ENCODE measurements at places on chromosomes 6 and 20. TPM values are rescaled to one million over a fixed set of nuclear protein-coding genes. Genes with fewer than 3 reads are reported as not detected.

DNA sequence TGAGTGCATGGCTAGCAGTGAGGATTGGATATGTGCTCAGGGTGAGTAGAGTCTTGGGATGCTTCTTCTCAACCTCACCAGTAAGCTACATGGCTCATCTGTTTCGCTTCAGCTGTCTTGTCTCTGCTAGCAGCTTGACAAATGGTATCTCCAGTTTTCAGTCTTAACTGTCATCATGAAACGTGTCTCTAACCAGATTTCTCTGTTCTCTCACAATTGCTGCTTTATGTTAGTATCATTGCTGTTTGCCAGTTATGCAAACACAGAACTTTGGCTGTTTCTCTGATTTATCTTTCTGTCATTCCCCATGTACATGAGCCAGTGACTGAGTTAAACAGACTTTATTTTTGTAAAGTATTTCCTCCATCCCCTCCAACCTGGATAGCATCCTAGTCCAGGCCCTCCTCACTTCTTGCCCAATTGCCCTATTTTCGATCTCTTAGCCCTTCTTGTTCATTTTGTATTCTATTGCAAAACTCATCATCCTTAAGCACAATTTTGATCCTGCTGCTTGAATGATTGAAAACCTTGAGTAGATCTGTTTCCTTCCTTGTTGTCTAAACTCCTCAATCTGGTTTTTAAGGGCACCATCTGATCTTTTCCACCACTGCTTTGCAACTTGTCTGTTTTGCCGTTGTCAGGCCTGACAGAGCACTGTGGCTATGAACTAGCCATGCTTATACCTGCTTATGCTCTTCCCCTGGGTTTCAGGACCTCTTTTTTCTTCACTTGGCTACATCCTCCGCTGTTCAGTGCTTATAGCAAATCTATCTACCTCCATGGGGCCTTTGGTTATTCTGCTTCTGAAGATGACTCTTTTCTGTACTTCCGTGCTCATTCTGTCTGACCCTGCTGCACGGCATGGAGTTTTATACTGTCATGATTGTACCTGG, 37.7 kb upstream of the ADIG start:
- peaks cover 9% of the 10 kb centered on the region for H3K36me3 ChIP-seq
- H3K27me3 ChIP-seq, result no peaks in the 10 kb centered on the region
- no peak for DNase-seq
- H3K27ac ChIP-seq, result no peak overlapping the region
- H3K4me3 ChIP-seq, result no peak overlapping the region

DNA sequence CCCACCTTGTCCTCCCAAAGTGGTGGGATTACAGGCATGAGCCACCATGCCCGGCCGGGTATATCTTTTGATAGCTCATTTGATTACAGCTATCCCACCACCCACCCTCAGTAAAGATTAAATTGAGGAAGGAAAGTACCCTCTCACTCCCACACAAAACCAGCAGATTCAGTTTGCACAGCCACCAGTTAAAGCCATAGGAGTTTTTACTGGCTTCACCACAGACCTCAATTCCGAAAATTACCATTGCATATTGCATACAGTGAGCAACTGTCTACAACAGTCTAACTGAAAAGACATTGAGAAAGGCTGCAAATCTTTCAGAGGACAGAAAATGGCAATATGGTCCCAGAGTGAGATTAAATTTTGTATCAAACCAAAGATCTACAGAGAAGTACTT, 34.9 kb downstream of the ESF1 start:
- no peaks in the 10 kb centered on the region for H3K27me3 ChIP-seq
- no peak for DNase-seq
- H3K27ac ChIP-seq, result no peak overlapping the region
- no peaks in the 10 kb centered on the region for H3K4me1 ChIP-seq

The TMEM14B gene
- total RNA-seq, result 45.2 TPM

The THBD gene
- total RNA-seq, result 4.6 TPM

DNA sequence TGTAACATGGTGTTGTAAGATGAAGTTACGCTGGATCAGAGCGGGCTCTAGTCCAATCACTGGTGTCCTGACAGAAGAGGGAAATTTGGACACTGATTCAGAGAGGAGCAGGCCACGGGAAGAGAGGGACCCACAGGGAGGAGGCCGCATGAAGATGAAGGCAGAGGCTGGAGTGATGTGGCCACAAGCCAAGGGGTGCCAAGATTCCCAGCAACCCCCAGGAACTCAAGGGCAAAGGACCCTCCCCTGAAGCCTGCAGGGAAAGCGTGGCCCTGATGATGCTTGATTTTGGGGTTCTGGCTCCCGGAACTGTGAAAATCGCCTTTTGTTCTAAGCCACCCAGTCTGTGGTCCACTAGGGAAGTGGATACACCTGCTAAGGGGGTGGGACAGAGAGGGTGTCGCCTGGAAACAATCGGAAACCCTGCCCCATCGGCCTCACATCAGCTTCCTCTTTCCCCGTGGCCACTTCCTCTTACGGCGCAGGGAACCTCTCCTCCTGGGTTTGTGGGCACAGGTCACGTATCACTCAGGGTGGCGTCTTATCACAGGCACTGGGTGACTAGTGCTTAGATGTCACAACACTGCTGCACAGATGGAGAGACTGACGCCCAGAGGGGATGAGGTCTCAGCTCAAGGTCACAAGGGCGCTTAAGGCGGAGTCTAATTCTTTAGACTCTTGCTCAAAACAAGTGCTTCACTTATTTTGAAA, 58.0 kb downstream of the SULF2 start:
- no peak overlapping the region for H3K27ac ChIP-seq
- no peaks in the 10 kb centered on the region for H3K4me1 ChIP-seq
- no peak overlapping the region for H3K4me3 ChIP-seq
- no peaks in the 10 kb centered on the region for H3K27me3 ChIP-seq
- H3K36me3 ChIP-seq, result no peaks in the 10 kb centered on the region

The FAM110A gene
- 1.4 TPM for total RNA-seq

DNA sequence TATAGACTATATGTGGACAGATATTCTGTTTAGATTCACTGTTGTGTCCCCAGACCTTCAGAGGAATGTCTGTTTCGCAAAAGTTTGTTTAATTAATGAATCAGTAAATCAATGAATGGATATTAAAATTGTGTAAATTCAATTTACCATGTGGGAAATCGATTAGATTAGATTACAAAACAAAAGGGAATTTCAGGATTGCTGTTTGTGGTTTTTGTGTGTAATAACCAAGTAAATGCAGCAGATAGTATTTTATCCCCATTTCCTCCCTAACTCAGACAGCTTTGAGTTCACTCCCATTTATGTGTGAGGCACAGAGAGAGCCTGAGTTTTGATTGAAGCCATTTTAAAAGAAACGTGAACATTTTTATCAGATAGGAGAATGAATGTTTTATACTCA, 214.8 kb downstream of the ADGB start:
- H3K27ac ChIP-seq, result no peak overlapping the region
- H3K4me1 ChIP-seq, result no peaks in the 10 kb centered on the region
- no peak for DNase-seq
- no peaks in the 10 kb centered on the region for H3K36me3 ChIP-seq

DNA sequence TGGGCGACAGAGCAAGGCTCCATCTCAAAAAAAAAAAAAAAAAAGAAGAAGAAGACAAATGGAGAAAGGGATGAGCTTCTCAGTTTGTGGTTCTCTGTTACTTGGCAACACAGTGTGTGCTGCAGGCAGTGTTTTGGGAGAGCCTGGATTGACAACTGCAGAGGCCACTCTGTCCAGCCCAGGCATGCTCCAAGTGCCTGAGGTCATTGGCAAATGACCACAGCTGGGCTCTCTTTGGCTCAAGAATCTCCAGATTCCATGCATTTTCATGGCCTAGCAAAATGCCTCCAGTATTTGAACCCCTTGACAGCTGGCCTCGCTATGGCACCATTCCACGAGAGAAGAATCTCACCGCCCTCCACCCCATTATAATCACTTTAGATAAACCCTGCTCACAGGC, 126.2 kb downstream of the ANKRD60 start:
- no peak for DNase-seq
- H3K4me1 ChIP-seq, result no peaks in the 10 kb centered on the region
- H3K4me3 ChIP-seq, result no peak overlapping the region

DNA sequence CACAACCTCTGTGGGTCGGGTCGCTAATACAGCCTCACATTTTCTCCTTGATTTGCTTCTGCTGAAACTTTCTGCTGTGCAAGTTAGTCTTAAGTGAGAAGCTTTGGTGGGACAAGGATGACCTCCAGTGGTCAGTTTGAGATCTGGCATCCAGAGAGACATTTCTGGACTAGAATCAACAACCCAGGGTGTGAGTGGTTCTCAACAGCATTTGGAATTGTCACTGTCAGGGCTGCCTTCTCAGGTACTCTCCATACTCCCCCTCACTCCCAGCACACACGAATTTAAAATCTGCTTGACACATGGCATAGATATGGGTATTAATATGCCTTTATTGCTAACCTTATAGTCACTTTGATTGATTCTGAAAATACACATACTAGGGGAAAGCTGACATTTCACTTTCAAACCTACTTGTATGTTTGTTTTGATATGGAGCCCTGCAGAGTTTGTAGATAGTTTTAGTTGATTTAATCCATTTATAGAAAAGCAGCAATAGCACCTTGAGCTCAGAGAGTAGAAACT, 13.2 kb downstream of the OTOR start:
- H3K27me3 ChIP-seq, result no peaks in the 10 kb centered on the region
- no peak for DNase-seq
- H3K4me3 ChIP-seq, result no peak overlapping the region

DNA sequence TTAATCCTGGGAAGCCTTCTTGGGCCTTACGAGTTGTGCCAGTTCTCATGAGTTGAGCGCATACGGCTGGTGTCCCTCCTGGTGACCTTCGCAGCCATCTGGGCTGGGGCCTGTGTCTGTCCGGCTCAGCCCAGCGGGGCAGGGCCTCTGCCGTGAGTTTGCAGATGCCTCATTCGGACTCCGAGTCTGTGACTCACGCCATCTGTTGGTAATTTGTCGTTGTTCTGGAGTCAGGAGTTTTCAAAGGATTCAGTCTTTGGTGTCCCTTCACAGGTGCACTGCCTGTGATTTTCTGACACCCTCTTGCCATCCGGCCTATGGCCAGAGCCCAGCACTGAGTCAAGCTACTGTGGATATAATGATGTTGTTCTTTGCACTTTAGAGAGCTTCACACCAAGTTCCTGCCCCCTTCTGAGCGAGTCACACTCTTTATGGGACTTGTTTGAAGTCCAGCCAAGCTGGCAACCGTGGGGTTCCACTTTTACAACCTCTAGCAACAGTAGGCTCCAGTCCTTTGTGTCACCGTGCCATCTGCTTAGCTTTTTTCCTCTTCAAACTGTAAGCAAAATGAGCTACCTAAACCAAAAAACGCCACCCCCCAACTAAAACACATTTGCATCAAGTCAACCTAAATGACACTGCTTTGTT, 175.6 kb downstream of the AIG1 start:
- no peaks in the 10 kb centered on the region for H3K27me3 ChIP-seq
- no peaks in the 10 kb centered on the region for H3K4me1 ChIP-seq
- H3K27ac ChIP-seq, result no peak overlapping the region
- no peak overlapping the region for H3K4me3 ChIP-seq
- no peaks in the 10 kb centered on the region for H3K36me3 ChIP-seq

The FBXO9 gene
- total RNA-seq, result 49.0 TPM

GRCh38 chr6:83119742-83120300, 52.4 kb downstream of the DOP1A start:
- no peaks in the 10 kb centered on the region for H3K27me3 ChIP-seq
- no peak overlapping the region for H3K27ac ChIP-seq
- H3K4me3 ChIP-seq, result no peak overlapping the region
- no peak for DNase-seq
- no peaks in the 10 kb centered on the region for H3K4me1 ChIP-seq

The SAMD3 gene
- total RNA-seq, result 0.25 TPM

The SLC22A7 gene
- 227 TPM for total RNA-seq

The TAAR9 gene
- not detected for total RNA-seq

The HLA-DOB gene
- total RNA-seq, result not detected

The PAX1 gene
- not detected for total RNA-seq

- H3K36me3 ChIP-seq, result no peaks in the 10 kb centered on the region
- H3K27me3 ChIP-seq, result no peaks in the 10 kb centered on the region
- H3K4me3 ChIP-seq, result no peak overlapping the region
- H3K4me1 ChIP-seq, result peaks cover 57% of the 10 kb centered on the region
- DNase-seq, result no peak
These were observed 29.8 kb downstream of the CTNNBL1 start for GRCh38 chr20:37723668-37724067.

DNA sequence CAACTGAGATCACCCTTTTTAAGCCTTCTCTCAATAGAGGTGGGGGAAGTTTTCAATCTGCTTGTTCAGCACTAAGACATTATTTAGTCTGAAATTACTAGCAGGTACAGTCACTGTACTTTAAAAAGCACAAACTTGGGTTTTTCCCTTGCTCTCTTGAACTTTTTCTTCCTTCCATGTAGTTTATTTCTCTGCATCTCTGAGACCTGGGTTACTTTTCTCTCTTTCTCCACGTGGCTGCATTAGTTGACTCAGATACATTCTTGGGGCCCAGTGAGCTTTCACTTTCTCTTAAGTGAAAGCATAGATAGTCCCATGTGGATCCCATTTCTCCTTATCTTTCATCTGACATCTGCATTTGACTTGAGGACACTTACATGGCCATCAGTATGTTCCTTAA, 433.9 kb upstream of the MAP3K7 start:
- H3K4me1 ChIP-seq, result no peaks in the 10 kb centered on the region
- H3K27me3 ChIP-seq, result no peaks in the 10 kb centered on the region
- no peak overlapping the region for H3K4me3 ChIP-seq
- no peak overlapping the region for H3K27ac ChIP-seq
- no peaks in the 10 kb centered on the region for H3K36me3 ChIP-seq
- no peak for DNase-seq

Data from right lobe of liver (tissue), 6 donors.